ACHN (cell line): ENCODE measurements at places on chromosomes 4 and X.
A peak's percentile ranks its signal among the peaks of the same experiment; 100 is the strongest.

DNA sequence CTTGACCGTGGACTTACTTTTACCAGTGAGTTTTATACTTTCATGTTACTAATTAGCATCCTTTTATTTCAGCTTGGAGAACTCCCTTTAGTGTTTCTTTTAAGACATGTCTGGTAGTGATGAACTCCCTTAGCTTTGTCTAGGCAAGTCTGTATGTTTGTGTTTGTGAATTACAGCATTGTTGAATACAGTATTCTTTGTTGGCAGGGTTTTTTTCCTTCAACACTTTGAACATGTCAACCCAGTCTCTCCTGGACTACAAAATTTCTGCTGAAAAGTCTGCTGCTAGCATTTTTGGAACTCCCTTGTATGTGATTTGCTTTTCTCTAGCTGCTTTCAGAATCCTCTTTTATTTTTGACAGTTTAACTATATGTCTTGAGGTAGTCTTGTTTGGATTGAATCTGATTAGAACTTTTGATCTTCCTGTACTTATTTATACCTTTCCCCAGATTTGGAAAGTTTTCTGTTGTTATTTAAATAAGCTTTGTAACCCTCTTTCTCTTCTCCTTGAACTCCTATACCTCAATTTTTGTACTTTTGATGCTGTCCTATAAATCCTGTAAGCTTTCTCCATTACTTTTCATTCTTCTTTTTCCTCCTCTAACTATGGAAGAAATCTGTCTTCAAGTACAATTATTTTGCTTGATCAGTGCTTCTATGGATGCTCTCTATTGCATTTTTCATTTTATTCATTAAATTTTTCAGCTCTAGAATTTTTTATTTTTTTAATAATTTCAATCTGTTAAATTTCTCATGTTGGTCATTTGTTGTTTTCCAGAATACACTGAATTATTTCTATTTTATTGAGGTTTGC lies 14.1 kb downstream of the PAPSS1 start:
- DNase-seq = no peak

DNA sequence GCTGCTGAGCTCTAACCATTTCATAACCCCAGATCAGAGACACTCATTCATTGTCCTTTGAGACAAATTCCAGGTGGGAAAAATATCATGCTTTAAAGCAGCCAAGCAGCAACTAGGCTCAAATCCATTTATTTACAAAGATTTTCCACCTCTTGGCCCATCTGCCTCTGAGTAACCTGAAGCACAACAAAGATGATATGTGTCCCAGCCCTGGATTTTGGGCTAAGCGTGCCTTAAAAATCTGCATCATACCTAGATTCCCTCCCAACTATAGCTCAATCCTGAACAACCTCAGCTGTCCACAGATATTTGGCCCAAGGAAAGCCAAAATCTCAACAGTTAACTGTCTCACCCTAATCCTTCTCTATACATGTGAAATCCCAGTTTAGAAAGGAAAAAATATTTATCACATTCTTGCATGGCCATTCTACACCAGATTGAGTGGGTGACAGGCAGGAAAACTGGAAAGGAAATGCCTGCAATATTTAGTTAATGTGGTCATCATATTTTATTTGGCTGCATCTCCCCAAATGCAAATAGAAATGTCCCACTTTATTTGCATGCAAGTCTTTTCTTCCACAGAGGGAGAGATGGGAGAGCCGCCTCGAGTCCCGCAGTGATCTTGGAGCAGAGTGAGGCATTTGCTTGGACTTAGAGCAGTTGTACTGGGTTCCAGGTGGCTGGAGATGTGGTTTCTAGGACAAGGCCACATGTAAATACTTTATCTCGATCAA lies 146.4 kb upstream of the EOLA2 start:
- peak; percentile 0 for DNase-seq

- DNase-seq = peak; percentile 33
These were observed 525.4 kb upstream of the HS3ST1 start for GRCh38 chr4:11954093-11954492.

DNA sequence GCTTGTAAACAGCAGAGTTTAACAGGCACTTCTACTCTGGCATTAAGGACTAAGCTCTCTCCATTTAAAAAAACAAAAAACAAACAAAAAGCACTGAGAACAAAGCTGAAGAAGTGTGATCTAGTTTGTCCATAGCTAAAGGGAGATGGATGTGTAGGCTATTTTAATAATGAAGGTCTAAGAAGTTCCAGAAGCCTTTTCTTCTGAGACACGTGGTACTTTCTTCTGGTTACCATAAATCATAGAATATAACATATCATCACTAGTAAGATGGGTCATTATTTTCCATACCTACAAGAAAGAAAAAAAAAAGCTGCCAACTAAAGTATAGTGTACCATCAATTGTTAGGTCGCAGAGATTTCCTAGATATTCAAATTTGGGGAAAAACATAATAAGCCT lies 722 bp upstream of the NBDY start:
- no peak for DNase-seq

- DNase-seq = no peak
These were observed 116.9 kb downstream of the RAB28 start for GRCh38 chr4:13367244-13367643.

DNA sequence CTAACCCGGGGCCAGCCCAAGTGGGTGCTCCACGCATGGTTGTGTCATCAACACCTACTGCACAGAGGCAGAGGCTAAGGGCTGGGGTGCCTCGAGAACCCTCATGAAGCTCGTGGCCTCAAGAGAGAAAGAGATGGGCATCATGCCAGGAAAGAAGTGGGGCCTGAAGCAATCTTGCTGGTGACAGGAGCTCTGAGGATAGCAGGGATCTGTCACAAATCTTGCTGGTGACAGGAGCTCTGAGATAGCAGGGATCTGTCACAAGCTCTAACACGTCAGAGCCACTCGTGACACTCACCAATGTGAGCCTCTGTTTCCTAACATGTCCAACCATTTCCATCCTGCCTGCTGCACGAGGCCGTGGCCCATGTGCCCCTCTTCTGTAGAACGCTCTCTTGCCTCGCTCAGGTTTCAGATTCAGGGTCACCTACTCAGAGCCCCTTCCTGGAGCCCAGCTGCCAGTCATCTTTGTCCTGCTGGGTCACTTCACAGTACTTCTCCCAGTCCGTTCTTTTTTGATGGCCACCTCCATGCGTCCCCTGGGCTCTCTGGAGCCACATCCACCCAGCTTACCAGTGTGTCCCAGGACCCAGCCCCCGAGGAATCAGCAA lies 21.1 kb downstream of the PNMA6E start:
- DNase-seq = no peak

- DNase-seq = no peak
These were observed 68.0 kb downstream of the OPHN1 start for GRCh38 chrX:68365341-68365740.

- no peak for DNase-seq
These were observed 21.2 kb downstream of the HERC3 start for GRCh38 chr4:88613417-88613875.

- no peak for DNase-seq
These were observed 23.5 kb downstream of the IRS4 start for GRCh38 chrX:108712886-108713285.

DNA sequence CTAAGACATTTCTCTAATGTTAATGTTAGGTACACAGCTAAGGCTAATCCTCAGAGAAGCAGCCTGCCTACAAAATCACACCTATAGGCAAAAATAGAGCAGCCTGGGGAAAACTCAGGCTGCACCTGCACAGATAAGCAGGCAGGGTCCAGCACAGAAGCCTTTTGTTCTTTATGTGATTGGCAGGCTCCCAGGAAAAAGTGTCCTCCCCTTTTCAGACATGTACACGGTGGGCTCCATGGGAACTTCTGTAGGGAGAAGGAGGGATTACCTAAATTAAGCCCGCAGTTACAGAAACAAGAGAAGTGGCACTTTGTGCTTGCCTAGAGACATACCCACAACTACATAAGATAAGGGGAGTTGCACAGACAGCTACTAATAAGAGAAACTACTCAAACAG lies 4.0 kb upstream of the HSPA4L start:
- no peak for DNase-seq

GRCh38 chr4:184752496-184753275 lies 18.8 kb upstream of the CENPU start:
- no peak for DNase-seq

GRCh38 chr4:528835-529234 lies 29.8 kb downstream of the PIGG start:
- no peak for DNase-seq

DNA sequence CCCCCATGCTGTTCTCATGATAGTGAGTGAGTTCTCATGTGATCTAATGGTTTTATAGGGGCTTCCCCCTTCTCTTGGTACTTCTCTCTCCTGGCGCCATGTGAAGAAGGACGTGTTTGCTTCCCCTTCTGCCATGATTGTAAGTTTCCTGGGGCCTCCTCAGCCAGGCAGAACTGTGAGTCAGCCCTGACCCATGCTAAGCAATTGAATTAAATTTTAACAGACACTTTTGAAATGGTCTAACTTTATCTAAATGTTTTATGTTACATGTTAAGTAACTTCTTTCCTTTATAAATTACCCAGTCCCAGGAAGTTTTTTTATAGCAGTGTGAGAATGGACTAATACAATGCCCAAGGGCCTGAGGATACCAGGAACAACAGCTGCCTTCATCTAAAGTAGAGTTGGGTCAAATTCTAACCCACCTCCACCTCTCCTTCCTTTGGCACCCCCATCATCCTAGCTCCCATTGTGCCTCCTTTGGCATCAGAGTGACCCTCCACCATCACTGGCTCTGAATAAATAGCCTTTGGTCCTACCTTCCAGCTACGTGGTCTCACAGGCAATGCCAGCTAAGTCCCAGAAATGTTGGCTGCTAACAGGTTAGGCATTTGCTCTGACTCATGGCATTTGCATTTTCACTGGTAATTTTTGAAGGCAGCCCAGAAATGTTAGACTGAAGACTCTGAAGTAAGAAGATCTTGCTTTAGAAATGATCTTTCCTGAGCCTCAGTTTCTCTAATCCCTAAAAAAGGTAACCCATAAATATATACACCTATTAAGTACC lies 182.1 kb downstream of the MOSPD2 start:
- DNase-seq = no peak

DNA sequence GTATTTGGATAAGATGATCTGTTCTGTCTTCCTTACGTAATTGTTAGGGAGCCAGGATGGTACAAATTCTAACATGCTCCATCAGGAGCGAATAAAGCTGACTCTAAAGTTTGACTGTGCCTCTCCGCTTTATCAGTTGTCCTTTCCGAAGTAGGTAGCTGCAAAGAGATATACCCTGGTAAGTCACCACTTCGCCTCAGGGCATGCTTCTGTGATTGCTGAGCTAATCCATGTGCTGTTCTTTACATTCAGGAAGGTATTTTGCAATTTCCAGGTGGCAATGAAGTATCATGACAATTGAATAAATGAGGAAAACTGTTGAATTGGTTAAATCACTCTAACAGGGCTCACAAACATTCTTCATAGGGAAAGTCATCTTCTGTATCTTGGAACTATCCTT lies 38.9 kb downstream of the KIT start:
- DNase-seq = no peak

- DNase-seq = no peak
These were observed 124.7 kb downstream of the UBE2K start for GRCh38 chr4:39822662-39823061.

DNA sequence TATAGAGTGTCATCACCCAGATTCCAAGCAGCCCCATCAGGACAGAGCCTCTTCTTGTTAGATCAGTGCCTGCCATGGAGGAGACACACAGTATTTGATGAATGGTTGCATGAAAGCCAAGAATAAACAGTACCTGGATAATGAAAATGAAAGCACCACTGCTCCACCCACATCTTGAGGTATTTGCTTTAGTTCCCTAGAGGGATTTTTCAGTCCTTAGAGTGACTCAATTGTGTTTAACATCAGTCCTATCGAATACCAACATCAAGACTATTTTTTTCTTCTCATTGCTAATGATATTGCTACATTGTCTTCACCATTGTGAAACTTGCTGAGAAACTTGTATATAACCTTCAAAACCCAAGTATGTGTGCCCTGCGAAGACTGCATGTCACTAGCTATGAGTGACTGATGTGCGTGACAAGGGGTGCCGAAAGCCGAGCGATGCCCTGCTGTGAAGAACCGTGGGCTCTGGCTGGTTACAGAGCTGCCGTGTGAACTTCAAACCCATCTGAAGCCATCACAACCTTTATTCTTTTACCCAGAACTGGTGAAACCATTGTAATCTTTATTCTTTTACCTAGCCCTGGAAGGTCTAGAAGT lies 211.3 kb upstream of the FAT1 start:
- no peak for DNase-seq

DNA sequence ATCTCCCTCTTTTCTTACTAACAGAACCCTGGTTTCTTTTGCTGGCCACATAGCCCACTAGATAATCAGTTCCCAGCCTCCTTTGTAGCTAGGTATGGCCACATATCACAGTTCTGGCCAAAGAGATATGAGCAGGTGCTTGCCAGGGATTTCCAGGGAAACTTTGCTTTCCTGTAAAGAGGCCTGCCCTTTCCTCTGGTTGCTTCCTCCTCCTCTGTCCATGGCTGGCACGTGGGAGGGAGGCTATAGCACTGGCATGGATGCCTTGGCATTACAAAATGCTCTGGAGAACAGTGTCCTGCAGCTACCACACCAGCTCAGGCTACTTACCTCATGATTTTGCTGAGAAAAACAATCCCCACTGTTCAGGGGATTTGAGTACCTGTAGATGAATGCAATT lies 27.5 kb downstream of the RAB33B start:
- DNase-seq = no peak
